Thyroid gland (tissue), 4 donors: ENCODE measurements at places on chromosomes 3 and 15. TPM values are rescaled to one million over a fixed set of nuclear protein-coding genes. Genes with fewer than 3 reads are reported as not detected.

Gene EOMES
- total RNA-seq: not detected

DNA sequence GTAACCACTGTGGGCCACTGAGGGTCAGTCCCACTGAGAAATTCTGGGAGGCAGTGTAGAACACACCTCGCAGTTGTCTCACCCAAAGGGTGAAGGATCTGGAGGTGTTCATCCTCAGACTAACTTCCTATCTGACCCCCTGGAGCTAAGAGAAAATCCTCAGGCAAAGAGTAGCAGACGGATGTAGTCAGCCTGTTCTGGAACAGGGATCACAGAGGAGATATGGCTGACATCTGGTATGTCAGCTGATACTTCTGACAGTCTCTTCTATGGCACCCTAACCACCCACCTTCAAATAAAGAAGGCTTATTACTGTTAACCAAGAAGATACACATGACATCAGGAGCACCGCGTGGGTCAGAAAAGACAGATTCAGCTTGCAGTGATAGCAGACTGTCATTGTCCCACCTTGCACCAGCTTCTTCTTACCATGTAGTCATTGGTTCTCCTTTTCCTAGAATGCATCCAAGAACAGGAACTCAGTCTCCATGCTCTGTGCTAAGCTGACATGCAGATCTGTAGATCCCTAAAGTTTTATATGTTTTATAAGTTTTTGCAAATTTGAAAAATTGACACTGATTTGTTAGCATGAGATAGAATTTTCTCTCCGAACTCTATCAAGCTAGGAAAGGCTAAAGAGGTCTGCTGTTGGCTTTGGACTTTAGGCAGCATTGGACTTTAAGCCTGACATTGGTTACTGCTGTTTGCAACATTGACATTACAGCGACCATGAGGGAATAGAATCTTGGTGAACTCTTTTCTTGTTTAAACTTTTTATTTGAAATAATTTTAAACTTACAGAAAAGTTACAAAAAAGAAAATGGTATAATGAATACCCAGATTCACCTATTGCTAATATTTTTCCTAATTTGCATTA lies 60.4 kb downstream of the KBTBD12 start:
- no peaks in the 10 kb centered on the region for H3K36me3 ChIP-seq
- no peaks in the 10 kb centered on the region for H3K4me1 ChIP-seq
- no peak for DNase-seq
- no peak overlapping the region for H3K4me3 ChIP-seq
- H3K27ac ChIP-seq: no peak overlapping the region
- no peaks in the 10 kb centered on the region for H3K27me3 ChIP-seq

DNA sequence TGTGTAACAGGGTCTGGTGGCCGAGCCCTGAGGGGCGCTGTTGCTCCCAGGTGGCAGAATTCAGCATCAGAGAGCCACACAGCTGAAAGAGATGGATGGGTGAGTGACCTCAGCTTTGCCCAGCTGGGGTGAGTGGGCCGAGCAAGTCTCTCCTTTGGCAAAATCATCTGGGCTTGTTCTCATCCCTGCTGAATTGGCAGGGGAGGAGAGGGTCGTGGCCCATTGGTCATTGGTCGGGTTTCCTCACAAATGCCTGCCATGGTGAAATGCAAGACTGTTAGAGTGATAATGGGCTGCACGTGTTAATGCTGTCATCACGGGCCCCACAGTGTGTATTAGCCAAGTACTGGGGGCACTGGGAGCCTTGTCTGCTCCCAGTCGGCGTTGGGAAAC lies 15.9 kb downstream of the ABHD2 start:
- no peaks in the 10 kb centered on the region for H3K4me1 ChIP-seq
- DNase-seq: no peak
- H3K4me3 ChIP-seq: no peak overlapping the region
- H3K27ac ChIP-seq: peak overlapping the region; percentile 50
- no peaks in the 10 kb centered on the region for H3K36me3 ChIP-seq

GRCh38 chr3:164235289-164236028 lies 842.8 kb downstream of the SI start:
- no peak overlapping the region for H3K27ac ChIP-seq
- DNase-seq: no peak
- no peaks in the 10 kb centered on the region for H3K4me1 ChIP-seq

DNA sequence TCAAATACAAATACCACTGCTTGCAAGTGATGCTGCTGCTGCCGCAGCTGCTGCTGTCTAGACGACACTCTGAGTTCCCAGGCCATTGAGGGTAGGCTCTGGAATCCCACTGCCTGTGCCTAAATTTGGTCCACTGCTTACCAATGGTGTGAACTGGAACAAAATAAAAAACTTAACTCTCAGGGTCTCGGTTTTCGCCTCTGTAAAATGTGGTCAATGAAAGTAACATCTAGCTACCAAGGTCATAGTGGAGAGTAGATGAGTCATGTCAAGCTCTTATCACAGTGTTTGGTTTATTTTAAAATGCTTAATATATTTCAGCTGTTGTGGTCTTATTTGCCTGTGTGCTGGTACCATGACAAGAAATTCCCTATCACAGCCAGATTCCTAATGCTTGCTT lies 299.3 kb downstream of the CLSTN2 start:
- no peak for DNase-seq
- no peak overlapping the region for H3K27ac ChIP-seq
- H3K4me3 ChIP-seq: no peak overlapping the region

Gene OTOL1
- total RNA-seq: not detected

Gene UROC1
- total RNA-seq: not detected

DNA sequence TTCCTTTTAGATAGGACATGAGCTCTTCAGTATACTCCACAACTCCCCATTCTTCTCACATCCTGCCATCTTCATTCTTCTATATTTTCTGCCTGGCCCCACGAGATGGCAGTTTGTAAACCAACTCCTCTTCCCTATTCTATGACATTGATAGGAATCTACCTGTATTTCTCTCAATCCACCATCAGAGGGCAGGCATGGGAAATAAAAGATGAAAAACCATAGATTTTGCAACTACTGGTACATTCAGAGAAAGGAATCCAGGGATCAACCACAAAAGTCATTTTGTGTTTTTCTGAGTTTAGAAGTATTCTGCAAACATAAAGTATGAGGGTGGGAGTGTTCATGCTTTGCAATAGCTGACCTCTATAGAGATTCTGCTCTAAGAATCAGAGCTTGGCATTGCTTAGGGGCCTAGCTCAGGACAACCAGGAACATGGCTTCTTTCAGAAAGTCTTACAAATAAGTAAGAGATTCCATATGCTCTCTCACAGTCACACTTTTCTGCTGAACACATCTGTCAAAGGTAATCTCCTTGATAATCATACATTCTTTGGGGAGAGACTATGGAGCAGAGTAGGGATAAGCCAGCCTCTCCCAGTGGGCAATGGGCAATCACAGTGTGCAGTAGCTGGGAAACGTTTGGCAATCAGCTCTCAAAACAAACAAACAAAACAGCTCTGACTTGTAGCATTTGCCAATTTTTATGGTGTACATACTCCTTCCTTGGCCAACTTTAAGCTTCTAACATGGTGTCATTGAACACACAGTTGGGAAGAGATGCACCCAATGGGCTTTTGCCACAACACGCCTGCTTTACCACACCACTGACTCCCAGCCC lies 43.1 kb upstream of the SLC25A36 start:
- H3K4me3 ChIP-seq: no peak overlapping the region
- no peaks in the 10 kb centered on the region for H3K27me3 ChIP-seq
- H3K36me3 ChIP-seq: no peaks in the 10 kb centered on the region
- no peak overlapping the region for H3K27ac ChIP-seq
- H3K4me1 ChIP-seq: no peaks in the 10 kb centered on the region
- no peak for DNase-seq

DNA sequence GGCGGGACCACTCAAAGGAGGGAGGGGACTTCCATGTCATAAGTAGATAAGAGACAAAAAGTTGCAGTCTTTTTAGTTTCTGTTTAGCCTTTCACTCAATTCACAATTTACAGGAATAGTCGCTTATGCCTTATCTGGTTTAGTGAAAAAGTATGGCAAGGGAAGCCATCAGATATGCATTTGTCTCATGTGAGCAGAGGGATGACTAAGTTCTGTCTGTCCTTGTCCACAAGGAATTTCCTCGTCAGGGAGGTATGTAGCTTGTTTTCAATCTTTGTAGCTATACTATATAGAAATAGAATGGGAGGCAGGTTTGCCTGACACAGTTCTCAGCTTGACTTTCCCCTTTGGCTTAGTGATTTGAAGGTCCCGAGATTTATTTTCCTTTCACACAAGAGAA lies 882.8 kb downstream of the NAALADL2 start:
- DNase-seq: no peak
- no peak overlapping the region for H3K27ac ChIP-seq
- no peaks in the 10 kb centered on the region for H3K36me3 ChIP-seq
- H3K27me3 ChIP-seq: no peaks in the 10 kb centered on the region
- H3K4me3 ChIP-seq: no peak overlapping the region
- H3K4me1 ChIP-seq: no peaks in the 10 kb centered on the region

Gene FBXO40
- total RNA-seq: not detected

- H3K27me3 ChIP-seq: no peaks in the 10 kb centered on the region
- H3K4me3 ChIP-seq: no peak overlapping the region
- no peak for DNase-seq
- H3K27ac ChIP-seq: no peak overlapping the region
Observed at GRCh38 chr3:170699158-170700053, 113.5 kb upstream of the SLC7A14 start.

Gene ANKRD63
- total RNA-seq: 2.1 TPM

DNA sequence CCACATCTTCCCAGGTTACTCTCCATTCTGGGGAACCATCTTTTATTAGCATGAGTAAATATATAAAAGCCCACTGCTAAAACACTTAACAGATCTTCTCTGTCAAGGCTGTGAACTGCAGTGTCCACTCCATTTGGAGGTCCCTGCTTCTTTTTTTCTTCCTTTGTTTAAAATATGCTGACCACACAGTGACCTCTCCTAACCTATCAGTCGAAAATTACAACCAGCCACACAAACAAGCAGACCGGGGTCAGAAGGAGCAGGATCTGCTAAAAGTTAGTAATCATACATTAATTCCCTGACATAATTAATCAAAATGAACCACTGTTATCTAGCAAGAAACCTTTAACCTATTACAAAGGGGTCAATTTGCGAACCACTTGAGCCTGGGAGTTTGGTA lies 427.9 kb upstream of the NR2F2 start:
- no peak overlapping the region for H3K27ac ChIP-seq
- no peaks in the 10 kb centered on the region for H3K4me1 ChIP-seq
- no peaks in the 10 kb centered on the region for H3K27me3 ChIP-seq
- no peaks in the 10 kb centered on the region for H3K36me3 ChIP-seq

DNA sequence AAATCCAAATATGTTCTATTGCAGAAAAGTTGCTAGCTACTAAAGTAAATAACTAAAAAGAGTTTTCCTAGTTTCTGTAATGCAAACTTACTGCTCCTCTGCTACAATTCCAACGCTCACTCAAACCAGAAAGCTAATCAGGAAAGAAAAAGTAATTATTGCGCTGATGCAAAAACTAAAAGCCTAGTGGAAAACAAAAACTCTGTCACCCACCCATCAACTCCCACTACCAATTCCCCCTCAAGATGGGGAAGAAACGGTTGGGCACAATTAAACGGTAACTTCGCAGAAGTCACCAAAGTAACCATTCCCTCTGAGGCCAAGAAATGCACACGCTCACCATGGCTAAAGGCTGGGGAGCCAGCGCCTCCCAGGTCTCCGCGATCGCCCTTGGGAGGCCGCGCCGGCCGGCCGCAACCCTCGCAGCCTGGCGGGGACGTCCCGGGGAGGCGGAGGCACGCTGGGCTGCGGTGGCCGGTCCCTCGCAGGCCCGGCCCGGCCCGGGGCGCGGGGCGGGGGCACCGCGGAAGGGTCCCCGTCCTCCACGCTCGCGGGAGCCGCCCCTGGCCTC lies 684 bp downstream of the SLTM start:
- no peaks in the 10 kb centered on the region for H3K27me3 ChIP-seq
- H3K4me3 ChIP-seq: peak overlapping the region; percentile 38
- H3K36me3 ChIP-seq: peaks cover 9% of the 10 kb centered on the region
- H3K27ac ChIP-seq: peak overlapping the region; percentile 98
- DNase-seq: no peak
- H3K4me1 ChIP-seq: peaks cover 20% of the 10 kb centered on the region

GRCh38 chr3:194304186-194304917 lies 46.8 kb downstream of the CPN2 start:
- no peak for DNase-seq
- no peaks in the 10 kb centered on the region for H3K27me3 ChIP-seq
- no peak overlapping the region for H3K4me3 ChIP-seq
- peaks cover 6% of the 10 kb centered on the region for H3K4me1 ChIP-seq

- no peak overlapping the region for H3K4me3 ChIP-seq
- H3K27ac ChIP-seq: no peak overlapping the region
- no peak for DNase-seq
- H3K4me1 ChIP-seq: no peaks in the 10 kb centered on the region
Observed at GRCh38 chr15:88022716-88023115, 233.8 kb downstream of the NTRK3 start.

DNA sequence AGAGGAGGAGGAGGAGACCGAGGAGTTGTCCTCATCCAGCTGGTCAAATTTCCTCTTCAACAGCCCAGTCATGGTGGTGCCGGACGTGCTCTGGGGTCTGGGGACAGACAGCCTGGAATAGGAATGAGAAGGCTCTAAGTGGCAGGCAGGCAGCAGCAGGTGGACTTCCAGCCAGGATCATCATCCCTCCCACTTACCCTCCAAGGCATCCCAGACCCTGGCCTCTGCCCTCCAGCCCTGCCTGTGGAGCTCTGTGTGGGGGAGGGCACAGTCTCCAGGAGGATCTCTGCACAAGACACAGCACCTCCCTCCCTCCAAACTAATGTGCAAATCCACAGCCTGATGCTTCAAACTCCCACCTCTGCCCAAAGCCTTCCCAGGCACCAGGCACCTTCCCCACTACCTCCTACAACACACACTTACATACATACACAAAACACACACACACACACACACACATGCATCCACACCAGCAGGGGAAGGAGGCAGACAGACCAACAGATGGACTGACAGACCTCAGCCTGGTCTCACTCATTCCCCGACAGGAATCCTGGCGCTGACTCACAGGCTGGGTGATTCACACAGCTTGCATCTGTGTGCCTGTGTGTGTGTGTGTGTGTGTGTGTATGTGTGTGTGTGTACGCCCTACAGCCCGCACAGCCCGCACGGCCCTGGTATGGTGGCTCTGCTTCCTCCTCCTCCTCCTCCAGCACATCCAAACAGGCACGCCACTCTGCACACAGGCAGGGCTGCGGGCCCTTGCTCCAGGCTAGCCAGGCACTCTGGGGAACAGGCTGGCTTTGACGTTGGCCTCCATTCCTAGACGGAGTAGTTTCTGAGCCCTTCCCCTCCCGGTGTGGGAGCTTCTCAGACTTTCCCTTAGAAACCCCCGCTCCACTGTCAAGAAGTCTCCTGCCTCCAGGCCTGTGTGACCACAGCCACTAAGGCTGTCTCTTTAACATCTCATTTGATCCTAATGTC lies 6.5 kb downstream of the CSRNP1 start:
- H3K27me3 ChIP-seq: no peaks in the 10 kb centered on the region
- peak overlapping the region; percentile 100 for H3K27ac ChIP-seq
- H3K4me1 ChIP-seq: peaks cover 66% of the 10 kb centered on the region

GRCh38 chr3:174308736-174309135 lies 550.4 kb upstream of the NAALADL2 start:
- no peak overlapping the region for H3K27ac ChIP-seq
- H3K4me3 ChIP-seq: no peak overlapping the region
- no peak for DNase-seq
- H3K27me3 ChIP-seq: no peaks in the 10 kb centered on the region
- H3K36me3 ChIP-seq: no peaks in the 10 kb centered on the region
- H3K4me1 ChIP-seq: peaks cover 5% of the 10 kb centered on the region

Gene LSG1
- total RNA-seq: 47.0 TPM
